ENCODE measurements at places on chromosomes 7 and 10. TPM values are rescaled to one million over a fixed set of nuclear protein-coding genes. Genes with fewer than 3 reads are reported as not detected.

ODAD2 gene
- 6.5 TPM for total RNA-seq

ADRA2A gene
- total RNA-seq = 2.5 TPM

LDB3 gene
- total RNA-seq = 0.14 TPM

HKDC1 gene
- not detected for total RNA-seq

NPY4R gene
- not detected for total RNA-seq

DNA sequence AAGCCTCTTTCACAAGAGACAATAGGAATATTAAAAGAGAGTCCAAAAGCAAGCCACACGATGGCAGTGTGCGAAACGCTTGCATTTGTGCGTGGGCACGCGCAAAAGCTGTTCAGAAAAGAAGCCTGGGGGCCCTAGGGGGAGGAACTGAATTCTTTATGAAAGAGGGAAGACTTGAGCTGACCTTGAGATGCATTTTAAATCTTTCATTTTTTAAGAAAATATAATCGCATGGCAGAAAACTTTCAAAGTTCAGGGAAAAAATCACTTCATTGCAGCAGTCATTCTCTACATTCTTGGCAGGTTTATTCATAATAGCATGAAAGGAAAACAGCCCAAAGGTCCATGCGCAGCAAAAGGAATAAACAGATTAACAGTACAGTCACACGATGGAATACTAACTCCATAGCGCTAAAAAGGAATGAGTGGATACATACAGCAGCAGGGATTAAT is 206.5 kb upstream of the PRKCQ start:
- H3K27me3 ChIP-seq = no peaks in the 10 kb centered on the region
- no peak overlapping the region for H3K4me3 ChIP-seq
- H3K4me1 ChIP-seq = peaks cover 50% of the 10 kb centered on the region
- no peaks in the 10 kb centered on the region for H3K36me3 ChIP-seq
- H3K27ac ChIP-seq = peak overlapping the region; percentile 56
- DNase-seq = no peak

DNA sequence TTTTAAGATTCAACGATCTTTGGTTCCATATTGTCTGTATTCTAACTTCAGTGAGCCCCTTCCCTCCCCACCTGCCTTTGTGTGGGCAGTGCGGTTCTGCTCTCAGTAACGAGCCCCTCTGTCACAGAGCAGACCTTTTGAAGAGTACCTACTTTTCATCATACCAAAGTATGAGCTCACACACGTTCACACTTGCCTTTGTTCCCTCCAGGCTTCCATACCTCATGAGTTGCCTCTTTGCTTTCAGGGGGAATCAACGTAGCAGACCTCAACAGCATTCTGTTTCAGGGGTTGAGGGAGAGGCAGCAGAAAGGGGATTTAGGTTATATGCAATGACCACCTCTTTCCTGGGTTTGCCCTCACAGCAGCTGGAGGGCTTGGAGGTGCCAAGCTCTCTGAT is 211.4 kb upstream of the MDFIC start:
- 0 out of 2 replicates have a peak, but pooled peaks cover 3% of the 10 kb centered on the region for H3K27me3 ChIP-seq
- H3K27ac ChIP-seq = no peak overlapping the region
- H3K4me1 ChIP-seq = peaks cover 48% of the 10 kb centered on the region

- H3K36me3 ChIP-seq = no peaks in the 10 kb centered on the region
- H3K4me3 ChIP-seq = no peak overlapping the region
- no peaks in the 10 kb centered on the region for H3K27me3 ChIP-seq
- peaks cover 24% of the 10 kb centered on the region for H3K4me1 ChIP-seq
These were observed 113.7 kb upstream of the ANKRD1 start for GRCh38 chr10:91034494-91035159.
